ENCODE measurements at places on chromosomes 2 and 18.
A peak's percentile ranks its signal among the peaks of the same experiment; 100 is the strongest.

- DNase-seq = no peak
These were observed 90.9 kb downstream of the SP3 start for GRCh38 chr2:173874003-173874893.

DNA sequence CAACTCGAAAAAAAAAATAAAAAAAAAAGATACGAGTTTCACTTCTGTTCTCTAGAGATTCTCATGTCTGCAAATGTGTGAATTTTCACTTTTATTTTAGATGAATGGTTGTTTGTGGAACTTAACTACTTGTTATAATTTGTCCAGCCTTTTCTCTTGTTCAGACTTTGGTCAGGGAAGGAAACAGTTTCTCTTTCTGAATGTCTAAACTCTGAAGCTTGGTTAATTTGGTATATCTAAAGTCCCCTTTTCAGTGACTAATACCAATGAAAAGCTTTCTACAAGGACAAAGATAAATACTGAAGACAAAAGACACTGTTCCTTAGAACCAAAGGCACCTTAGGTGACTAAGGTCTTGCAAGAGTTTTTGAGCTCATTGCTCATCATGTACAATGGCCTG, 144.4 kb upstream of the PIEZO2 start:
- no peak for DNase-seq

GRCh38 chr2:6975988-6976387, 58.8 kb downstream of the RNF144A start:
- DNase-seq = no peak

DNA sequence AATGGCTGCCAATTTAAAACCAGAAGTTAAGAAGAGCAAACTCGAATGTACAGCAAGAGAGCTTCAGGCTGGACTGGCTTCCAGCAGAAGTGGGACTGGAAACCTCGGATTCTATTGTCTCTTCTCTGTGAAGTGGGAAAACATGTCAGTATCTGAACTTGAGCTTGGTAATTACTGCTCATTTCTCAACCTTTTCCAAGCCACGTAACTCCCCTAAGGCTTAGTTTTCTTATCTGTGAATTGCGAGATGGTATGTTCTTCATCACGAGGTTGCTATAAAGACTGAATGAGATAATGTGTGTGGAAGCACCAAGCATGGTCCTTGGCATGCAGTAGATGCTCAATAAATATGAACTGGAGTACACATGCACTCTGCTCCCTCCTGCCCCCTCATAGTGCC, 259.4 kb upstream of the SPRED2 start:
- no peak for DNase-seq

DNA sequence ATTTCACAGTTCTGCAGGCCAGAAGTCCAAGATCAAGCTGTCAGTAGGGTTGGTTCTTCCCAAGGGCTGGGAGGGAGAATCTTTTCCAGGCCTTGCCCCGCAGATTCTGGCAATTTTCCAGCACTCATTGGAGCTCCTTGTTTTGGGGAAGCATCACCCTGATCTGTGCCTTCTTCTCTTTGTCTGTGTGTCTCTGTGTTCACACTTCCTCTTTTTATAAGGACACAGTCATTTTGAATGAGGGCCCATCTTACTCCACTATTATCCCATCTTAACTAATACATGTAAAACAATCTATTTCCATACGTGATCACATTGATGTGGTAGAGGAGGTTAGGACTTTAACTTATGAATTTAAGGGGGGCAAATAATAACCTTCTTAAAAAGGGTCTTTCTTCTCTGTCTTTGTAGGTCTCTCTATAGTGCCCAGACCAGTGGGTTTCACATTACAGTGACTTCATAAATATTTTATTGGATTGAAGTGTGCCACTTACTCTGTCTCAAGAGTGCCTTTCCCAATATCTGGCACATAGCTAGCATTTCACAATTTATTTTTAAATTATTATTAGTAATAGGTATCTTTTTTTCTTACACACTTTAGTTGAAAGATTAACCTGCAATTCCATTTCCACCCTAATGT, 68.9 kb upstream of the CBLN2 start:
- no peak for DNase-seq

- no peak for DNase-seq
These were observed 127.9 kb downstream of the SH3RF3 start for GRCh38 chr2:109256921-109257320.

GRCh38 chr2:241817126-241817820, 8.3 kb downstream of the NEU4 start:
- no peak for DNase-seq

DNA sequence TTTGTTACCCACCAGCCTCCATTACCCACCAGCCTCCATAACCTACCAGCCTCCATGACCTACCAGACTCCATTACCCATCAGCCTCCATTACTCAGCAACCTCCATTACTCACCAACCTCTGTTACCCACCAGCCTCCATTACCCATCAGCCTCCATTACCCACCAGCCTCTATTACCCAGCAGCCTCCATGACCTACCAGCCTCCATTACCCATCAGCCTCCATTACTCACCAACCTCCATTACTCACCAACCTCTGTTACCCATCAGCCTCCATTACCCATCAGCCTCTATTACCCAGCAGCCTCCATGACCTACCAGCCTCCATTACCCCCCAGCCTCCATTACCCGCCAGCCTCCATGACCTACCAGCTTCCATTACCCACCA, 133.3 kb upstream of the HS6ST1 start:
- no peak for DNase-seq

- peak; percentile 37 for DNase-seq
These were observed 41.4 kb downstream of the B4GALT6 start for GRCh38 chr18:31643003-31643402.

DNA sequence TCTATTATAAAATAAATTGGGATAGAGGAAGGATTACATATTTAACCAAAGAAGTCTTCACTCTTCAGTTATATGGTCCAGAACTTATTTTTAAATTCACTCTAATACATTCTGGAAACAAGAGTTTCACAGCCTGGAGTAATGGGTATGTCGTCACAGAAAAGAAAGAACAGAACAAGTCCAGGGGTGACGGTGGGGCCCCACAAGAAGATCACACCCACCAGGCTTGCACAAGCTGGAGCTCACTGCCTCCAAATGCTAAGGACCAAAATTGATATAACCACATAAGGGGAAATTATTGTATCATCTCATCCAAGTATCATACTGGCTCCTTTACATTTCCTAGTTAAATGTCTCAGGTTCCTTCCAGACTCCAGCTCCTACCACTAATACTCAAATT, 11.3 kb downstream of the LRPPRC start:
- no peak for DNase-seq

- peak; percentile 87 for DNase-seq
These were observed 1547.1 kb upstream of the PIK3C3 start for GRCh38 chr18:40407909-40408308.

- DNase-seq = peak; percentile 70
These were observed 44.8 kb upstream of the ANKRD62 start for GRCh38 chr18:12048827-12049175.

GRCh38 chr18:79302120-79302519, 93.6 kb upstream of the NFATC1 start:
- DNase-seq = no peak

GRCh38 chr18:47343291-47343690, 91.8 kb upstream of the SKOR2 start:
- DNase-seq = peak; percentile 88

GRCh38 chr2:109459485-109459884, 154.3 kb downstream of the SEPTIN10 start:
- peak; percentile 21 for DNase-seq

DNA sequence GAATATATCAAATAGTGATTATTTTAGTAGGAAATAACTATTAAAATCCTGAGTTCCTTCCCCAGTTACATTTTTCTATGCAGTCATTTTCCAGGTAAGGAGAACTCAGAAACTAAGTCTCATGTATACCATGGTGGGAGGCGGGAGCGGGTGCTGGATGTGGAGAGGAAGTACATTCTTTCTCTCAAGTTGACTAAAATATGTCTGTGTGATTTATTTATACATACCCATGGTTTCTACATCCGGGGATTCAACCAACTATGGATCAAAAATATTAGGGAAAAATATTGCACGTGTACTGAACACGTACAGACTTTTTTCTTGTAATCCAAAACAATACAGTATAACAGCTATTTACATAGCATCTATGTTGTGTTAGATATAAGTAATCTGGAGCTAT, 6.8 kb downstream of the ZCCHC2 start:
- peak; percentile 5 for DNase-seq

GRCh38 chr18:9930299-9930884, 16.6 kb downstream of the VAPA start:
- no peak for DNase-seq

GRCh38 chr18:42486271-42486670, 531.2 kb downstream of the PIK3C3 start:
- no peak for DNase-seq

DNA sequence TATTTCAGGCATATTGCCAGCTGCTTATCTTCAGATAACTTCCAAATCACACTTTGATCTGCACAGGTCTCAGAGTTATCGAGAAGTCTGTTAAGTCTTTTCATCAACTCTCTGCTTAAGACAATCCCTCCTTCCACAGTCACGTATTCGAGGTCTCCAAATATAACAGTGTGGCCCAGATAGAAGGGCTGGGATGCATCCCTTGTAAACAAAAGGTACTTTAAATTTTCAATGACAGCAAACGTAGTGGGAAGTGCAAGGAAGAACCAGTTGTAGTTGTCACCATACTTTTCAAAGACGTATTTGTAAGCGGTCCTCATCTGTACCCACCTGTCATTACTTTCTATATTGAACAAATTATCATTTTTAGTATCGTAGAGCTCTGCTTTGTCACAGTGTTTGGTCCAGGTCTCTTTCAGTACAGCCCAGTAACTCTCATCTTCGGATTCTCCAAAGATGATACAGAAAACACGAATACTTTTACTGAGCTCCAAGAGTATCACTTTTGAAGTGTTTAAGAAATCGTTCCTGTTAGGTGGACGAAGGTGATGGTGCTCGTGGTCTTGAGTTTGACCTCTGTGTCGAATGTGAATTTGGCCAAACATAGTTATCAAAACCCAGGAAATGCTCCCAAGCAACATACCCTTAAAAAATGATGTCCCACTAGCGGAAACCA, 445 bp downstream of the C1GALT1C1L start:
- DNase-seq = no peak

DNA sequence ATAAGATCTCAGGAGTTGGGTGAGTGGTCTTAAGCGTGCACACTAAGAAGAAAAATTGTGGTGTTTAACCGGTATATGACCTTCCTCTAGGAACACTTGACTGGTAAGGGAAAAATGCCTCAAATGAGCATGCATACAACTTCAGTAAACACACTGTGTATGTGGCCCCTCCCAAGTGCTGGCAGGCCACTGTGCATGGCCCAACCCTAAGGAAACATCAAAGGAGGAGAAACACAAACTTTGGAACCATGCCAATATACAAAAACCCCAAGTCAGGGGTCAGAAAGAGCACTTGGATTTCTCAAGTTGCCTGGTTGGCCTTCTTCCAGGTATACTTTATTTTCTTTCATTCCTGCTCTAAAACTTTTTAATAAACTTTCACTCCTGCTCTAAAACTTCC, 308.9 kb upstream of the LRRTM4 start:
- no peak for DNase-seq

- no peak for DNase-seq
These were observed 61.9 kb upstream of the HAAO start for GRCh38 chr2:42854207-42854818.

DNA sequence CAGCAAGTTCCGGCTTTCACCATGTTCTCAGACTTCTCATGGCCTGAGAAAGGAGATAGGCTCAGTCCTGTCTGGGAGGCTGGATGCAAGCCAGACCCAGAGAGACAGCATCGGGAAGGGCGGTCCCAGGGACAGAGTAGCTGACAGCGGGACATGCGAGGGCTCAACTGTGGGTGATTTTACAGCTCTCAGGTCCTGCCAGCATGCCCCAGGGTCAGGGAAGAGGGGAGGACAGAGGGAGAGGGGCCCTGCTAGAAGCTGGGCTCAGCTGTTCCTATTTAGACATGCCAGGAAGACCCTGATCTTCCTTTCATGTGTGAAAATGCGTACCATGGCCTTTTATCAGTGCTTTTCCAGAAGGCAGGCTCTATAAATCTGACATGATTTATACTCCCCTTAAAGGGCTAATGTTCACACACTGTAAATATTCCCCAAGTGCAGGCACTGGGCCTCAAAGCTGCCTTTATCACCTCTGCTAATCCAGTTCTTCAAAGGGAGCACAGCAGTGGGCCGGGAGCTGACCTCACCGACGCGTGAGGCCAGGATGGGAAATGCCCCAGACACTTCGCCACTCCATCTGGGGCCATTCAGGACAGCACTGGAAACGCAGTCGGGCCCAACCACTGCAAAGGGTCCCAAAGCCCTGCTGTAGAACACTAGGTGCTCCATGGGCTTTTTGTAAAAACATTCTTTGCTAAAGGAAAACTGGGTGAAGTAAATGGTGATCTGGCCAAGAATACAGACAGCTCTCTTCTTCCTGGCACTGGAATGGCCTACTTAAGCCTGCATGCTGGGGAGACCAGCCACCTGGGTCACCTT, 96.1 kb upstream of the LMAN1 start:
- DNase-seq = no peak

DNA sequence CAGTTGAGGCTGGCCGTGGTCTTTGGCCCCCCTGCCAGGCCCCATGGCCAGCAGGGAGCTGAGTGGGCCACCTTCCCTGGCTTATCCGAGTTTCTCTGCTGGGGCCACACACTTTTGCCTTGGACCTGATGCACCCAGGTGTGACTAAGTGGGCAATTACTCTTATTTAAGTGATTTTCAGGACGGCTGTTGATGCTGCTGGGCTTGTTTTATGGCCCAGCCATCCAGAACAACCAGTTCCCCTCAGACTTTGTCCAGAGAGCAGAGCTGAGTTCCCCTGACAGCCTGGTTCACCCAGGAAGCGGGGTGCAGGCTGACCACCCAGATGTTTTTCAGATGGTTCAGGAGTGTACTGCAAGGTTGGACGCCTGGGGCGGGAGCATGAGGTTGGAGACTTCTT, 68.8 kb downstream of the GLI2 start:
- DNase-seq = no peak

DNA sequence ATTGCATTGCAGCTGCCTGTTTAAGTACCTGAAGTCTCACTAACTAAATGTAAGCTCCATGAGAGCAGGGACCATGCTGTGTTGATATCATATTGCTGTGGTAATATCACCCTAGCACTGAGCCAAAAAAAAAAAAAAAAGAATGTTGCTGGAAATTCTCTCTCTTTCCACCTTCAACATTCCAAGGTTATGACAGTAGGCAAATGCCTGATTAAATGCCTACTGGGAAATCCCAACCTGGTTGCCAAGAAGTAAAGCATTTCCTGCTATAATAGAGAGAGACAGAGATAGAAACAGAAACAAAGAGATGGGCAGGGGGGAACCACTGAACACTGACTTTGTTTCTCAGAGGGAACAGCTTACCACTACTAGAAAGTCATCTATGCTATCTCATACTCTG, 1604.2 kb downstream of the LRP1B start:
- DNase-seq = peak; percentile 50

DNA sequence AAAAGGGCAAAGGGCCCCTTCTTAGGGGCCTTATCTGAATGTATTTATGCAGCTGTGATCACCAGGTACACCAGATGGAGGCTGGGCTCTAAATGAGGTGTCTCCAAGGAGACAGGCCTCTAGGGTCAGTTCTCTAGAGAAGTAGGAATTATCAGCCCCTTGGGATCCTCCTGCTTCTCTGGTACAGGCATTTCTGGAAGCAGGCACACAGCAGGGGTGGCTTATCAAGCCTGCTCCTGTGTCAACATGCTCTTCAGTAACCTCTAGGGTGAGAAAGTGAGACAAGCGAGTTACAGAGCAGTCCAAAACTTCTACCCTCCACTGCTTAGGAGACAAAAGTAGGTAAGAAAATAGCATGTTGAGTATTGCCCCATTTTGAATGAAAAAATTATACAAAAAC, 13.8 kb downstream of the TPGS2 start:
- no peak for DNase-seq

GRCh38 chr2:109255654-109256053, 126.6 kb downstream of the SH3RF3 start:
- no peak for DNase-seq
